Stimulated activated CD4-positive, alpha-beta T cell treated with anti-CD3 and anti-CD28 coated beads, Interleukin-1b, Interleukin-23, amount 100 ng/mL, for 1 hour (primary cell): ENCODE measurements at places on chromosomes 7 and 10.
A peak's percentile ranks its signal among the peaks of the same experiment; 100 is the strongest.

- DNase-seq, result no peak
Measured at GRCh38 chr10:96721207-96721572, 876 bp upstream of the PIK3AP1 start.

DNA sequence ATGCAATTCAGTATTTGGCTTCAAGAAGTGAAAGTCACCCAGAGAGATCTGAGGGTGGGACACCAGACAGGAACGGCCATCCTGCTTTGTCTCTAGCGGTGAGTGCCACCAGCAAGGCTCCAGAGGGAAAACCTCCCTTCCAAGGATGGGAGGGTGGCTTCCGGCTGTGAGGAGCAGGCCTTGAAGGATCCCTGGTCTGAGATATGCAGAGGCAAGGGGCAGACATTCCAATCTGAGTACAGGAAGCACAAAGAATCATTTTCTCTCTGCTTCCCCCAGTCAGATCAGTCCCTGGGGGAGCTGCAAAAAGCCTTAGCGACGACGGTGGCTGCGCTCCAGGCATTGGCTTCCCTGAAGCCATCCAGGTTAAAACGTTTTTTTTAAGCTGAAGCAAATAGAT is 167.4 kb downstream of the TEX36 start:
- no peak for DNase-seq

DNA sequence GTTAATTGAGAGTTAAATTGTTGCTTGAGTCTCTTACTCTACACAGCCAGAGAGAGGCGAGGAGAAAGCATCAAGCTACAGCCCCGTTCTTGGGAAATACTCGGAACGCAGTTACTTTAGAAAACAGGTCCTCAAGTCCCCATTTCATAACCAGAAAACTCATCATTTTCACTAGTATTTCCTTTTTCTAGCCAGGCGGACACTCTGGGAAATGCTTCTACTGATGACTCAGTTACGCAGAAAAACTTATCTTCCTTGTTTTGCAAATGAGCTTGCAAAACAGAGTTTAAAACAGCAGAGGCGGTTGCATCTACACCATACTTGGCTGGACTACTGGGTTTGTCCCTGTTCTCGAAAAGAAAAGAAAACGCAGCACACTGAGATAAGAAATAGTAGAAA is 111.4 kb upstream of the FGFR2 start:
- DNase-seq, result no peak

DNA sequence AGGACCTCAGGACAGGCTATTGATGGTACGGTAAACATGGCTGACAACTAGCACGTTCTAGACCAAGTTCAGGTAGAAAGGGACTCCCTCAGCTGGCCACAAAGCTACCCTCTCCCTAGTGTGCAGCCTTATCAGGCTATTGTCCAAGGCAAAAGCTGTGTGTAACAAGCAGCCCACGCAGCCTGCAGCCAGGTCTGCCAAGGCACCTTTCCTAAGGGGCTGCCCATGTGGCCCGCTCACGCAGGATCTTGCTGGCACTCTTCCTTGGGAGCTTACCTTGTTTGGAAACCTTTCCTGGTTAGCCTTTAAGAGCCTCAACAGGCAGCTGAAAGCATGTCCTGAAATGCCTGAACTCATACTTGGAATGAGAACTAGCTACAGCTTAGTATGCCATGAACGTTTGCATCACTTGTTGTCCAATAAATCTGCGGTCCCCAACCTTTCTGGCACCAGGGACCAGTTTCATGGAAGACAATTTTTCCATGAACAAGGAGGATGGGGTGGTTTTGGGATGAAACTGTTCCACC is 51.7 kb downstream of the SYPL1 start:
- no peak for DNase-seq

DNA sequence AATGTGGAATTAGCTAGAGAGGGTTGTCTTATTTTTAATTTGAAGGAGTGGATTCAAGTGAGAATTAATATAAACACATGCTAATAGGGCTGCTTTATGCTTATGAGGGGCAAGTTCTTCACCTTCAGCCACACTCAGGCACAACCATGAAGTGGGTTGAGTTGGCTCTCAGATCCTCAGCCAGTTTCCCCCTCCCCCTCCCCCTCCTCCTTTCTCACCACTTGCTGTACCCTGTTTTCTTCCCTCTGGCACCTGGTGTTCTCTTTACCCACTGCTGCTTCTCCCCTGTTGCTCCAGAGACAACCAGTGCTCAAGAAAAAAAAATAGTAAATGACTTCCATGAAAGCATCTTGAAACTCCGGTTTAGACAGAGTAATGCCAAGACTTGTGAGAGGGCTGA is 1083.3 kb downstream of the CNTNAP2 start:
- no peak for DNase-seq

DNA sequence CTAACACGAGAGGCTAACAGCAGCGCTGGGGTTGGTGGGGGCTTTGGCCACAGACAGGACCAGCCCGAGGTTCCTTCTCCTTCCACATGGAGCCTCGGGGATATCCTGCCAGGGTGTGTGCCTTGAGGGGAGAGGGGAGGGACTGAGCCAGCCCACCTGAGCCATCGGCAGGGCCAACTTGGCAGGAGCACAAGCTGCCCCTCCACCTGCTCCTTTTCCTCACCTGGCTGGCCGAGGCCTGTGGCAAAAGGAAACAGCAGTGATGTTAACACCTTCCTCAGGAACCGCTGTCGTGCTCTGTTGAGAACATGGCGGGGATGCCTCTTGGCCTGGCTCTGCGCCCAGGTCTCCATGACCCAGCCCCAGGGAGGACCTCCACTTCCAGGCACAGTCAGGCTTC is 255.1 kb upstream of the PPP2R2D start:
- no peak for DNase-seq

DNA sequence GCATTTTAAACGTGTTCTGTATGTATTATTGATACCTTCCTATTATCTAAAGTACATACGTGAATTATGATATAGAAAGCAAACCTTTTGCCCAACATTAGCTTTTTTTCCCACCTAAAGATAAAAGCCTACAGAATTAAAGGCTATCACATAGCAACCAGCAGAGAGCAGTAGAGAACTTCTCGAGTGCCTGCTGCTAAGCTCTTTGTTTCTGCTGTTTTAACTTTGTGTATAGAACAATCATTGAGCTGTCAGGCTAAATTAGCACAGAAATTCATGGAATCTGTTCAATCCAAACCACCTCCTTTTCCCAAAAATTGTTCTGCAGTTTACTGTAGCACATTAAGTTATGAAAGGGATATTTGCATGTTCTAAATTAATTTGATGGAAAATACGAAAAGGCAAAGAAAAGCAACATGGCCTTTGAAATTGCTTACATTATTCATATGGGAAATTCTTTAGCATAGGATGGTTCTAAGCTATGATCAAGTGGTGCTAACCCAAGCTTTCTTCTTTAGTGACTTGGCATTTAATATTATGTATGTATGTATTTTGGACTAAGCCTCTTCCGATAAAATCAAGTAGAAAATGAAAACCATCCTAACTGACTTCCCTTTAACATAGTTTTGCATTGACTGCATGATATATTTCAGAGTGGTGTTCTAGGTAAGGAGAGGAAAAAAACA is 1288.5 kb downstream of the GATA3 start:
- DNase-seq, result no peak

DNA sequence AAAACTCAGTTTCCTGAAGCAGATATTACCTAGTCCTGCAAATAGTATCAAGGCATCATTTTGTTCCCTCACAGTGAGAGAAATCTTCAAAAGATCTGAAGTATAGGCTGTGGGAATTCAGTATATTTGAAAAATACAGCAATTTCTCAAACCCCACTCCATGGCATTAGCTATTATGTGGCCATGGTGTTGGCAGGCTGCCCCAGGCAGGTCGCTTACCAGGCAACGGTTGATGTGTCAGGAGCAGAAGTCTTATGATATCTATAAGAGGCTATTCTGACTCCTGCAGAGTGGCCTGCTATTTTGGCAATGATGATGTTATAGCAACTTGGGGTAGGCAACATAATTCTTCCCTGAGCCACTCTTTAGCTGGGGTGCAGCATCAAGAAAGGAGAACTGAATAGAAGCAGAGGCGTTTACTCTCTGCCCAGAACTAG is 187.9 kb downstream of the PLXDC2 start:
- DNase-seq, result no peak

DNA sequence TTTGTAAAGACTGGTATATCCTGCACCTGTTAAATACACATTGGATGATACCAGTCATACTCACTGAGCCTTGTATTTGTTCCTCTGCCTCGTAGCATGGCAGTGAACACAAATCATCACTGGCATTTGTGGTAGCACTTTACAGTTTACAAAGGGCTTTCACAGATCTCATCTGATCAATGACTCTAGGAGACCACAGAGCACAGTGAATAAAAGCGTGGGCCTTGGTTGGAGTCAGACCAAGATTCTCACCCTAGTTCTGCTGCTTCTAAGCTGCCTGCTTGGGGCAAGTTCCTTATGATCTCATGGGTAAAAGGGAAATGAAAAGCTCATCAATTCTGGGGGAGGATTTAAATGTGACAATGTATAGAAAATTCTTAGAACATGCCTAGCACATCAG is 129.9 kb upstream of the AGK start:
- no peak for DNase-seq

DNA sequence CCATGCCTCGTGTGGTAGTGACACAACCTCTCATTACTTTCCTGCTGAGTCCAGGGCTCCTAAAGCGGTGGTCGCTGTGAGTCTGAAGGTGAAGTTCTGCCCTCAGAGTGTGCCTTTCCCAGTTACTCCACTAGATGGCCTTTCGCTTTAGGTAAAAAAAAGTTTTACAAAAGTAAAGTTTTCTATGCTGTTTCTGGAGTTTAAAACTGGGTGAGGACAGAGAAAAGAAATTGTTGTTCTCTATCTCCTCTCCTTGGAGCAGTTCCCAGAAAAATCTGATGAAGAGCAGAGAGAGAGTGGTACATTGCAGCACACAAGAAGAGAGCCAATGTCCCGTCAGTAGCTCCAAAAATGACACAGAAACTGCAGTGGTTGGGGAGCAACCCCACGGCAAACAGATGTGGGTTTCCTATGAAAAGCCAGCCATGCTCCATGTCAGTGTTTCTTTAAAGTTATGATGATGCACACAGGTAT is 257.1 kb downstream of the GLI3 start:
- DNase-seq, result no peak

DNA sequence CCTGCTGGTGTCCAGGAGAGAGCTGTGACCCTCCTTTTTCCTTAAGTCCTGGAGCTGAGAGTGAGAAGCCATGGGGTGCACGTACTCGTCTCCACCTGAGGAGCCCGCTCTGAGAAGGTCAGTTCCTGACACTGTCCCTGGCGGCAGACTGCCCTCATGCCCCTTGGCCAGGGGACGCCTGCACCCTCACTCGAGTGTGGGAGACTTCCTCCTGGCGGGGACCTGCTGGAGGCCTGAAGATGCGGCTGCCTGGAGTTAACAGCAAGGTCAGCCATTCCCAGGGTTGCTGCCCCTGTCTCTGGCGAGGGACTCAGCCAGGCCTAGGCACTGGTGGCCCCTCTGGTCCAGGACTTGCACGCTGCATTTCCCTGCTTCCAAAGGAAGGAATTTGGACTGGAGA is 26.4 kb downstream of the TMEM120A start:
- DNase-seq, result no peak

DNA sequence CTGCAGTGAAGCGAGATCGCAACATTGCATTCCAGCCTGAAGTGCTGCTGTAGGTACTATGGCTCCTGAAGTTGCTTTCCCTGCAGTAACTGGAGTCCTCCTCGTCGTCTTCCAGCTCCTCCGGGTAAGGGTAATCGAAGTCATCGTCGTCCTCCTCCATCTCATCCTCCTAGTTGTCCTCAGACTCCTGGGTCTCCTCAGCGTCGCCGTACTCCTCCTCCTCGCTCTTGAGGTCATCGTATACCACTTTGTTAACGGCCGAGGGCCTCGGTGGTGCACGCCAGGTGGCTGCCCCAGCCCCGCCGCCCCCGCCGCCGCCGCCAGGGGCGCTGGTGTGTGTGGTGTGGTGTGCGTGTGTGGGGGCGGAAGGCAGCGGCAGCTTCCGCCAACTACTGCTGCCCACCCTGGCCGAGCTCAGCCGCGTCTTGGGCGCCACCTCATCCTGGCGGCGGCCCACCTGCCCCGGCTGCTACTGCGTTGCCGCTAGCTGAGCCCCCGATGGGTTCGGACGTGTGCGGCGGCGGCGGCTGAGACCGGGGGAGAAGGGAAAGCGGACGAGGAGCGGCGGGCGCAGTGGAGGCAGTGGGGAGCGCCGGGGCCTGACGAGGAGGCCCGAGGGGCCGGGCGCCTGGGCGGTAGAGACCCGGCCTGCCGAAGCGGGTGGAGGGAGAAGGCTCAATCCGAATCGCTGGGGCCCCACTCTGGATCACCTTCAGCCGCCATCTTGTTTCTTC is 11.8 kb upstream of the ACBD5 start:
- peak; percentile 52 for DNase-seq

DNA sequence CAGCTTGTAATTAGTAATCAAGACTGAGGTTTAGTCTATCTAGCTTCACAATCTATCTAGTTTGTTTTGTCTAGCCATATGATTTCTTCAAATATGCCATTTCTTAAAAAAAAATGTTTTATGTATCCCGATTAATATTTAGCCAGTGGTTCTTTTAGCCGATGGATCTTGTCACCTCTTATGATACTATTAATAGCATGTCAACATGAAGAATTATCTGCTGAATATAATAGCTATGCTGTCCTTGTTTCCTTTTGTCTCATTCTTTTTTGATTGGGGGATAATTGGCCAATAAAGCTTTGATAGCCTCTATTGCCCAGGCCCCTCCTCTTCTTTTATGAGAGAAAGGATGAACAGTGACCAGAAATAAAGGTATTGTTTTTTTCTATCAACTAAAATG is 32.8 kb downstream of the PTEN start:
- no peak for DNase-seq
